ENCODE measurements at places on chromosomes 3 and 15.

DNA sequence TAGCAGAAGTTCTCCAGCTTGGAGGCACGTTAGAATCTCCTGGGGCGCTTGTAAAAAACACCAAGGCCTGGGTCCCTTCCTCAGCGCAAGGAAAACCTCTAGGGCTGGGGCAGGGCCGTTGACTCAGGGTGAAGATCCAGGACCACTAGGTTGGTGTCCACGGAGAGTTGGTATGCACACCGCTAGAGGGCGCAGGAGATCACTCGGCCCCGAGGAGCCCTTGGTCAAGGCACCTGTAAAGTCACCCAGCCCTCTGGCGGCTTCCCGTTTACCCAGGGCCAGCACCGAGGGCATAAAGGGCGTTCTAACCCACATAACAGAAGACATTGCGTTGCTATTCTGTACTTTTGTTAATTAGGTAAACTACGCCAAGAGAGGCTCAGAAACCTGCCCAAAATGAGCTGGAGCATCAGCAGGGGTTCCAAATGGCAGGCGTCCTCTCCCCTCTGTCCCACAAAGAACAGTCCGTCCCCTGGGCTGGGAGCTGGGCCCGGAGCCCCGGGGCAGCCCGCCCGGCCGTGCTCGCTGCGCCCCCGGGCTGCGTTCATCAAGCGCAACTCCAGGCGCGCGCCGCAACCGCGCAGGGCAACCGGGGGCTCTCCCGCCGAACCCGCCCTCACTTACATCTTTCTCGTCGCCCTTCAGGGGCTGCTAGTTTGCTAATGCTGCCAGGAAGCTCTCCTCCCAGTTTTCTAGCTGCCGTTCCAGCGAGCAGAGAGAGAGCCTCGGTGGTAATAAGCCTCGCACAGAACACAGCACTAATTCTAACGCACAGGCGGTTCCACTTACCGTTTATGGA lies 332.1 kb downstream of the ARRDC4 start:
- peak; percentile 20 for DNase-seq

- DNase-seq: no peak
These were observed 64.6 kb upstream of the PRR23C start for GRCh38 chr3:139109271-139109670.

GRCh38 chr15:37046876-37047614 lies 53.3 kb downstream of the MEIS2 start:
- no peak for DNase-seq

DNA sequence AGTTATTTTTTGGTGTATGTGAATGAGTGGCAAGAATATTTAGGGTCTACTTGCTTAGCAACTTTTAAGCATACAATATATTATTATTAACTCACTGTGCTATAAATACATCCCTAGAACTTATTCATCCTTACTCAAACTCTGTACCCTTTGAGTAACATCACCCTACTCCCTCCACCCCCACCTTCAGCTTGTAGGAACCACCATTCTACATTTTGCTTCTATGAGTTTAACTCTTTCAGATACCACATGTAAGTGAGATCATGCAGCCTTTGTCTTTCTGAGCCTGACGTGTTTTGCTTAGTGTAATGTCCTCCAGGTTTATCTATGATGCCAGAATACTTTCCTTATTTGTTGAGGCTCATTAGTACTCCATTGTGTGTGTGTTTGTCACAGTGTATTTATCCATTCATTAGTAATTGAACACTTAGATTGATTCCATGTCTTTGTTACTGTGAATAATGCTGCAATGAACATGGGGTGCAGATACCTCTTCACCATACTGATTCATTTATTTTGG lies 526.9 kb downstream of the PYDC2 start:
- no peak for DNase-seq

DNA sequence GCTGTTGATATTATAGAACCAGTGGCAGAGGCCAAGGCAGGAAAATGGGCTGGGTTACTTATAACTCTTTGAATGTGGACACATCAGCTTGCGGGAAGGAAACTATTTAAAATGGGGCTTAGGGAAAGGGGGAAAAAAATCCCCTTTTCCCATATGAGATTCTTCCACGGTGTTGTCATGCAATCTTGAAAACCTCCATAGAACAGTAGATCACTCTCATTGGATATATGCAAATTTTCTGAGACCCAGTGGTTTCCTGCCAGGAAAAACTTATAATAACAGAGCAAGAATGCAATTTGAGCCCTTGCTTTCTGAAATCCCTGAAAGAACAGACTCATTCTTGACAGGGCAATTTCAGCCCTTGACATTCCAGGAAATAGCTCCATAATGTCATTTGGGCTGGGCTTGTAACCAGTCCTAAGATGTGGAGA lies 31.1 kb downstream of the TMEM212 start:
- DNase-seq: no peak

DNA sequence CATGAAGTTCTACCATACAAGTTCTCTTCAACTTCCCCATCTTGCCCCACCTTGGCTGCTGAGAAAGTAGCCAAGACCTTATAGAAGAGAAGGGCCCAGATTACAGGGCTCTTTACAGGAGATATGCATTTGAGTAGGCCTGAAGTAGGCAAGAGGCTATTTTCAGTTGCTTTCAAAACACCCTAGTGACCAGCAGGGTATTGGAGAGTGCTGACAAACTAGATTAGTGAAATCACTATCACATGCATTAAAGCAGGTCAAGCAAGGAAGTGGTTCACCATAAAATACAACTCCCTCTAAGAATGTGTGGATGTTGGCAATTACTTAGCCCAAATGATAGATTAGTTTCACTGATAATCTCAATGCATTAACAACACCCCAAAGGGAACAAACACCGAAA lies 2.7 kb upstream of the LZTFL1 start:
- no peak for DNase-seq

Data from uterus (tissue), 4 donors.